Chondrocyte (in vitro differentiated cells): ENCODE measurements at places on chromosomes 5 and 9. TPM values are rescaled to one million over a fixed set of nuclear protein-coding genes. Genes with fewer than 3 reads are reported as not detected.

PCDHGC3 gene
- 68.9 to 91.8 TPM (median 90.8 TPM) in 3 replicates for total RNA-seq

PDE6A gene
- total RNA-seq: 0.07 to 0.12 TPM (median 0.08 TPM) in 3 replicates

PROB1 gene
- total RNA-seq: 0.97 to 2.4 TPM (median 2.3 TPM) in 3 replicates

GRCh38 chr5:97101189-97101910 is 41.1 kb downstream of the LIX1 start:
- H3K36me3 ChIP-seq: no peaks in the 10 kb centered on the region
- H3K4me3 ChIP-seq: no peak overlapping the region
- no peak for DNase-seq
- H3K27ac ChIP-seq: peak overlapping the region; percentile 85
- H3K27me3 ChIP-seq: no peaks in the 10 kb centered on the region
- peaks cover 55% of the 10 kb centered on the region for H3K4me1 ChIP-seq

- H3K4me1 ChIP-seq: no peaks in the 10 kb centered on the region
- no peak overlapping the region for H3K4me3 ChIP-seq
- H3K27me3 ChIP-seq: peaks cover 30% of the 10 kb centered on the region
- H3K27ac ChIP-seq: no peak overlapping the region
- H3K36me3 ChIP-seq: no peaks in the 10 kb centered on the region
Measured at GRCh38 chr9:93908591-93909241, 46.4 kb downstream of the BARX1 start.

GRCh38 chr5:180636403-180637075 is 12.9 kb downstream of the FLT4 start:
- H3K4me3 ChIP-seq: no peak overlapping the region
- DNase-seq: peak; percentile 75
- H3K27me3 ChIP-seq: peaks cover 23% of the 10 kb centered on the region
- H3K4me1 ChIP-seq: peaks cover 2% of the 10 kb centered on the region

DNA sequence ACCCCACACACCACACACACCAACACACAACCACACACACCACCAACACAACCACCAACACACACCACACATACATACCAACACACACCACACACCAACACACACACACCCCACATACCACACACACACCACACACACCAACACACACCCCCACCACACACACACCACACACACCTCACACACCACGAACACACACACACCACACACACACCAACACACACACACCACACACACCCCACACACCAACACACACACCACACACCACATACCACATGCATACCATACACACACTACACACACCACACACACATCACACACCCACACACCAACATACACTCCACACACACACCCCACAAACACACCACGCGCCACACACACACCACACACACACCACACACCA is 171.4 kb downstream of the GOLPH3 start:
- no peak overlapping the region for H3K27ac ChIP-seq
- H3K36me3 ChIP-seq: peaks cover 13% of the 10 kb centered on the region
- H3K4me1 ChIP-seq: no peaks in the 10 kb centered on the region
- no peak for DNase-seq
- H3K4me3 ChIP-seq: no peak overlapping the region

DNA sequence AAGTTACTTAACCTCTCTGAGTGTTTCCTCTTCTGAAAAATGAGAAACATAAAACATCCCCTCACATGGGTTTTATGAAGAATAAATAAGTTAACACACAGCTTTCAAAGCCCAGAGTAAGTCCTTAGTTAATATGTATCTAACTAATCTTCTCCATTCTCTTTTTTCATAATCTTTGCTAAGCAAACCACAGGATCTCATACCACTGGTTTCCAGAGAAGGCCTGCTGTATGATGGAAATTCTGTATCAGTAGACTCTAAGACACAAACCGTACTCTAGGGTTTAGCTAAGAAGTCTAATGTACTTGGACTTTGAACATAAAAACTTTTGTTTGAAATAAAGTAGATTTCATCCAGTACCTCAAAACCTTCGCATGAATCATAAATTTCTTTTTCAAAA is 307.9 kb downstream of the SPOCK1 start:
- no peak for DNase-seq
- peaks cover 23% of the 10 kb centered on the region for H3K4me1 ChIP-seq

DNA sequence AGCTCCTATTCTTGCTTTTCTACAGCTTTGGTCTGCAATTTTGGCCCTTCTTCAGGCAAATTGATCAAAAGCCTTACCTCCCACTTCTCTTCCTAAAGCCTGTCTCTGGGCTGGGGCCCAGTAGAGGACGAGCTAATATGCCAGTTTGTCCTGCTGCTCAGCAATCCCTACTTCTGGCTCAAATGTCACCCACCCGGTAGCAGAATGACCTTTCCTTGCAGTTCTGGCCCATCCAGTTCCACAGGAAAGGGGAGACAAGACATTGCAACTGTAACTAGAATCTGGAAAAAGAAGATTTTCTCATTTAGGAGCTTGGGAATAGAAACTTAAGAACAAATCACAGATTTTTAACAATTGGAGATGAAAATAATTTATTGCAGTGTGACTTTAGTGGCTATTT is 261.5 kb downstream of the RAB3C start:
- no peaks in the 10 kb centered on the region for H3K36me3 ChIP-seq
- no peak overlapping the region for H3K4me3 ChIP-seq
- H3K4me1 ChIP-seq: no peaks in the 10 kb centered on the region
- no peak for DNase-seq
- no peak overlapping the region for H3K27ac ChIP-seq
- H3K27me3 ChIP-seq: peaks cover 1% of the 10 kb centered on the region

DNA sequence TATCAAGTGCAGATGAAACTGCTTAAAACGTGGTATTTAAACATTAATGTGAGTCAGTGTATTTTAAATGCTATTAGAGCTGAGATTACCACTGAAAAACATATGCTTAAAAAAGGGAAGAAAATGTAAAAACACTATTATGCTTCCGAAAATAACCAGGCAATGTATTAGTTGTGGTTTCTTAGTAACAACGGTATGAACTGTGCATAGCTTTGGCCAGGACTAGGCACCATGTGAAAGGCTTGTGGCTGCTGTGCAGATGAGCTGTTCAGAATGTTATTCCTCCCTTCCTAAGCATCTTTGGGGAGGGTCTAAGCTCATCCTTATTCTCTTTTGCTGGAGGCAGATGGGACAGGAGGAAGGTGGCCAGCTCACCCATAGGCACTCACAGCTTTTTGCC is 84.9 kb downstream of the NTRK2 start:
- peak overlapping the region; percentile 53 for H3K27ac ChIP-seq
- DNase-seq: no peak
- no peaks in the 10 kb centered on the region for H3K27me3 ChIP-seq
- H3K4me3 ChIP-seq: no peak overlapping the region
